ENCODE measurements at places on chromosomes 7 and 10. TPM values are rescaled to one million over a fixed set of nuclear protein-coding genes. Genes with fewer than 3 reads are reported as not detected.

DNA sequence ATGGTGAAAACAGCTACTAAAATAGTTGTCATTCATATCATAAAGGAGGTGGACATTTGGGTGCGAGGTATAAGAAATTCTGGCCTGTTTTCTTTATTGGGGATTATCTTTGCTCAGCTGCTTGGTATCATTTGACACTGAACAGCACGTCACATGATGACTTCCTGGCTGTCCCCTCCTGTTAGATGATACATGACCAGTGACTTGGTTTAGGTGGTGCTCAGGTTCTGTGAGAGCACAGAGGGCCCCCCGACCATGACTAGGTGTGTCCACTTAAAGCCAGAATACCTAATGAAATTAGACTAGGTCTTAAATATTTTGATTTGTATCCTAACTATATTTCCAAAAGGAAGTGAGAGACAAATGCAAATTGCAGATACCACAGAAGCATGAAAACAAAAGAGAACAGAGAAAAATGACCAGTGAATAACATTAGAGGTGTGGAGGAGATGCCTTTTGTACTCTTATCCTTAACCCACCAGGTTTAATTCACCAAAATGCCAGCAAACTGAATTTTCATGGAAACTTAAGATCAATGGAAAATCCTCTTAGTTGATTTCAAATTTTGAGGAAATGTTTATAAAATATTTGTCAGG lies 50.6 kb upstream of the GJD4 start:
- no peak for DNase-seq

GRCh38 chr10:69839696-69840345 lies 38.1 kb downstream of the COL13A1 start:
- DNase-seq: peak; percentile 47

The CYP2W1 gene
- total RNA-seq: not detected

- peak; percentile 91 for DNase-seq
These were observed 10.6 kb upstream of the CALU start for GRCh38 chr7:128728598-128728997.

The ASZ1 gene
- not detected for total RNA-seq

Data from LHCN-M2 (cell line).